Stimulated activated CD8-positive, alpha-beta memory T cell treated with anti-CD3 and anti-CD28 coated beads, Interleukin-7, amount 100 ng/mL, for 1 hour (primary cell): ENCODE measurements at places on chromosomes 11 and 22.

- no peak for DNase-seq
These were observed 34.2 kb downstream of the SHISA8 start for GRCh38 chr22:41880653-41881052.

GRCh38 chr11:14058061-14058460, 95.5 kb downstream of the SPON1 start:
- no peak for DNase-seq

GRCh38 chr11:19524171-19524671, 188.4 kb upstream of the NAV2 start:
- DNase-seq = no peak

GRCh38 chr11:109971184-109971523, 122.0 kb upstream of the ZC3H12C start:
- DNase-seq = no peak

- no peak for DNase-seq
These were observed 542.5 kb downstream of the INSC start for GRCh38 chr11:15657264-15657663.

DNA sequence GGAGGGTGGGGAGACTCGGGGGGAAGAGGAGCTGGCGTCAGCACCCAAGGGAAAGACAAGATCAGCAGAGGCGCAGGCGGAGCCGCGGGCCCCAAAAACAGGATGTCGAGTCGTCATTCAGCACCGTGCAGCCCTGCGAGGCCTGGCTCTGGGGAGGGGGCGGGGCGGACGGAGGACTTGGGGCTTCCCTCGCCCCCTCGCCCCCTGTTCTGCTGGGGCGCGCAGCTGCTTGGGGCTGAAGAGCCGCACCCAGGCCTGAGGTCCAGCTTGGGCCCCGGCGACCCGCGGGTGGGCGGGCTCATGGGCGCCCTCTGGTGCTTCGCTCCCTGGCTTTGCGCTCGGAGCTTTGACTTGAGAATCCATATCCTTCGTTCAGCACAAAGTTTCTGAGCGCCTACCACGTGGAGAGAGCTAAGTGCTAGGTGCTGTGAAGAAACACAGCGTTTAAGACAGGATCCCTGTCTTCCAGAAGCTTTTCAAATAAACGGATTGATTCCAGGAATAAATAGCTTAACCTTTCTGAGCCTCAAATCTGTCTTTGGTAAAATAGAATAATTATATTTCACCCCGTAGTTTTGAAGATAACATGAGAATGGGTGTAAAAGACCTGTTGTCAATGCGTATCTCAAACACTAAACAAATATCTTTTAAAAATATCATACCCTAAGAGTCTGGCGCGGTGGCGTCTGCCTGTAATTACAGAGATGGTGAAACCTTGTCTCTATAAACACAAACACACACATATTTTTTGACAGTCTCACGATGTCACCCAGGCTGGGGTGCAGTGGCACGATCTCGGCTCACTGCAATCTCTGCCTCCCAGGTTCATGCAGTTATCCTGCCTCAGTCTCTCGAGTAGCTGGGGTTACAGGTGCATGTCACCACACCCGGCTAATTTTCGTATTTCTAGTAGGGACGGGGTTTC, 929 bp upstream of the RHOG start:
- DNase-seq = peak; percentile 75

DNA sequence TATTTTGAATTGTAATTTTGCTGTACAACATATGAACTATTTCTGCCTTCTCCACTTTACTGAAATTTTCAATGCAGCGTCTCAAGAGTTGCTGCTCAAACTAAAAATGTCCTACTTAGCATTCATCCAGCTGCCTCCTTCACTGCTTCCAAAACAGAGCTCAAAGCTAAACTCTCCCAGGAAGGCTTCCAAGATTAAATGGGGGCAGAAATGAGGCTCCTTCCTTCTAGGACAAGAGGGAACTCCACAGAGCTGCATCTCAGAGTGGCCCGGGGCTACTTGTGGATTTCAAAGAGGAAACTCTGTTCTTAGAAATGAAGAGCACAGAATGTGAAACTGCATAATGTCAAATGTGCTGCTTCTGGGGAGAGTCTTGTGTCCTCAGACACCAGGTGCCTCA, 295.9 kb upstream of the NCAM1 start:
- DNase-seq = no peak

DNA sequence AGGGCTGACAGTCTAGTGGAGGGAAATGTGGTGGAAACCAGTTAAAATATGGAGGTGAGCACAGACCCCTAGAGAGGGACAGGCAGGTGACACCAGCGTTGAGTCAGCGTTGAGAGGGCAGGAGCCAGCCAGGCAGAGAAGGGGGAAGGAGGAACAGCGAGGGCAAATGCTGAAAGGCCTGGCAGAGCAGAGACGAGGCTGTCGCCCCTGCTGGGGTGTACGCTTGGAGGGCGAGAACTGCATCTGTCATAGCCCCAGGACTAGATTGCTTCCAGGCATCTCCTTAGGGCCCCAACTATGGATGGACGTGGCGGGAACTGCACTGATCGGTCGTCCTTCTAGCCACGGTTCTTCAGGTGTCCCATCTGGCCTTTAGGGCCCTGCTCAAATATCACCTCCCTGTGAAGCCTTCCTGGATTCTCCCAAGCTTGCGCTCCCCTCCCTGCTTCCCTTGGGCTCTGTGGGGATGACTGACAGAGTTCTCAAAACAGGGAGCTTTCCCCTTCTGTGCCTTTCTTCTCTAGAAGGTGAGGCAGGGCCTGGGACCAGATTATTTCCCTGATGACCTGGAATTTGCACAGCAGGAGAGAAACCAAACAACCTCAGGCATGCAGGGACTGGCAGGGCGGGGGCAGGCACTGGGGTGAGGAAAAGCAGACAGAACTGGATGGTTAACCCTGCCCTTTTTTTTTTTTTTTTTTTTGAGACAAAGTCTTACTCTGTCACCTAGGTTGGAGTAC, 11.1 kb downstream of the SYNGR1 start:
- no peak for DNase-seq

DNA sequence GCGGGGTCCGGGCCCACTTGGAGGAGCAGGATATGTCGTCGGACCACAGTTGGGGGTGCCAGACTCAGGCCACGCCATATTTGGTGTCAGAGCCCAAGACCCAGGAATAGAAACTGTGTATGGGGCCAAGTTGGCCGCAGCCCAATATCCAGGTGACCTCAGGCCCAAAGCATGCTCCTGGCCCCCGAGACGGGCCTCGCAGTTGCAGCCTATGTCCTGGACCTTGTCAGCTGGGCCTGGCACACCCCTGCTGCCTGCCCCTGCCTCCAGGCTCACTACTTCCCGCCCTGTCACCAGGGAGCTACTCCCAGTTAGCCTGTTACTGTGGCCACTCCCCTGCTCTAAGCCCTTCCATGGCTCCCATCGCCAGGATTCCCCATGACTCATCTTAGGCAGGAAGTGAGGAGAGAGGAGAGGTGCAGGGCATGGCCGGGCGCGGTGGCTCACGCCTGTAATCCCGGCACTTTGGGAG, 23.1 kb downstream of the A4GALT start:
- no peak for DNase-seq

DNA sequence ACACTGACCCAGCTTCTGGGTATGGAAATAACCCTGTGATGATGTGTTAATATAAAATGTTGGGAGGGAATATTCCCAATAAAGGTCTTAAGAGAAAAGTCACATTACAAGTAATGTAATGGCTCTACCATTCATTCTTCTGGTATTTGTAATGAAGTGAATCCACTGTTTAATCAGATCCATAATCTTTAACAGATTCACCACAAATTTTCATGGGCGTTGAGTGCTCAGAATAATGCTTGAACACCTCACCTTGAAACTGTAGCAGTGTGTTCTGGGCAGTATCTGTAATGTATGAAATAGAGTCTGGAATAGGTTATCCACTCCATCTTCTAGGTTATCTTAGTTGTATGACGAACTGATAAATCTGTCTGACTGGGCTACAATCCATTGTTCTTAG, 26.6 kb upstream of the CRTAM start:
- no peak for DNase-seq

DNA sequence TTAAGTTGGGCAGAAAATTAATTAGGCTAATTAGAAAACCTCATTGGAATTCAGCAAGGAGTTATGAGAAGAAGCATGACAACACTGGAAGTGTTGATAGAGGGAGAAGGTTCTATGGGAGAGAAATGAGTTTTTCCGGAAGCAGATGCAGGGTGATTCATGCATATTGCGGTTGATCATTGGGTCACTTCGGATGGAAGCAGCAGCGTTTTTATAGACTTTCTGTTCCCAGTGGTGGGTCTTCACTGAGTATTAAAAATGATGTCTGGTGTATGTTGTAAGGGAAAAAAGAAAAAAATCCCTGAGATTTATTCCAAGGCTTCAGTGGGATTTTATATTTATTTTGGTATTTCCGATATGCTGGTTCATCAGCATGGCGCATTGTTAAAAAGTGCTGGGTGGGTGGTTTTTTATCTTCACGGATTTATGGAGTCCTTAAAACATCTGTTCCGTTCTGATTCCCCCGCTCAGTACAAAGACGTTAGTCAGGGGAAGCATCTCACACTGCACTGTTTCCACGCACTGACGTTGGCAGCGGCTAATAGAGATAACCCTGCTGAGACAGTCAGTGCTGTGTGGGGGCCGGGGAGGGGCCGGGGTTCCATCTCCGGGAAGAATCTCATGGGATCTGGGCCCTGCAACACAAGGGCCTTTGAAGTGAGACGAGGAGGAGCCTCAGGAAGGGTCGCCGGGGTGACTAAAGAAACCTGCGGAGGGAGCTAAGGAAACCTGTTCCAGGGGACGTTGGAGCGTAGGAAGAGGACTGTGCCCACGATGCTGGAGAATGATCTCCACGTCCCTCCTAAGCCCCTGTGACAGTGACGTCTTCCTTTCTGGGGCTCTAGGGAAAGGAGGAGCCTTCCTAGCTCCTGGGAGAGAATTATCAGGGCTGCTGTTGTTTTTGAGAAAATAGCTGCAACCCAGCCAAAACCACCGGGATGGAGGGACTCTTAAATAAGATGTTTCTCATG, 390.0 kb downstream of the NTM start:
- DNase-seq = no peak

- DNase-seq = no peak
These were observed 103.5 kb downstream of the WNT11 start for GRCh38 chr11:76102802-76103201.

DNA sequence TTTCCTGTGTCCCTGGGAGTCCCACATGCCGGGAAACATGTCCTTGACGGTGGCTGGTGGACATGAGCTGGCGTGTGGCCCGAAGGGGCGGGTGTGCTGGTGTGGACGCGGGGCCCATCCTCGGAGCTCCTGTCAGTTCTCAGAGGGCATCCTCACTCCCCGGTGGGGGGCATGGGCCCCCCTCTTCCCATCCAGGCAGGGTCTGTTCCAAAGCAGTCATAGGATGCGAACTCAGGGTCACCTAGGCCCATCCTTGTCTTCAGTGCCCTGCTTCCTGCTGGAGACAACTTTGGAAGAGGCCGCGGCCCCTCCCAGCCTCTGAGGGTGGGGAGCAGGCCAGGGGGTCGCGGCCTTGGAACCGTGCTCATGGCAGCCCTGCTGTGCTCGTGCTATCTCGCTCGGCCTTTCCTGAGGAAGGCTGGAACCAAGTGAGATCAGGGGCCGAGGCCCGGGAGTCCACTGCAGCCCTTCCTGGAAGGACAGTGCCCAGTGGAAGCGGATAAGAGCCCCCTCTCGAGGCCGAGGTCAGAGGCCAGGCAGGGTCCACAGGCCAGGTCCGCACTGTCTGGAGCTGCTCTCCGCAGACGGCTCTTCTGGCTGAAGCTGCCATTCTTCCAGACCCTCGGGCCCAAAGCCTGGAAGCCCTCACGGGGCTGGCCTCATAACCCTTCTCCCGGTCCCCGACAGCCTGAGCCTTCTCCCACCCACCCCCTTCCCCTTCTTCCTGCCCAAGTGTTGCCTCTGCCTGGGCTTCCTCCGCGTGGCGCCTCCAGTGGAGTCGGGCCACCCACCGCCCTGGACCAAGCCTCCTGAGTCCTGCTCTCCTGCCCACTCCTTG, 8.7 kb downstream of the GRK2 start:
- no peak for DNase-seq

GRCh38 chr11:118834427-118835028, 43.6 kb upstream of the DDX6 start:
- DNase-seq = no peak

GRCh38 chr22:44158816-44159215, 21.9 kb upstream of the PARVG start:
- DNase-seq = no peak

- DNase-seq = no peak
These were observed 8.9 kb downstream of the GDPD5 start for GRCh38 chr11:75516886-75517285.

- no peak for DNase-seq
These were observed 488.6 kb downstream of the ETS1 start for GRCh38 chr11:128098781-128099180.

DNA sequence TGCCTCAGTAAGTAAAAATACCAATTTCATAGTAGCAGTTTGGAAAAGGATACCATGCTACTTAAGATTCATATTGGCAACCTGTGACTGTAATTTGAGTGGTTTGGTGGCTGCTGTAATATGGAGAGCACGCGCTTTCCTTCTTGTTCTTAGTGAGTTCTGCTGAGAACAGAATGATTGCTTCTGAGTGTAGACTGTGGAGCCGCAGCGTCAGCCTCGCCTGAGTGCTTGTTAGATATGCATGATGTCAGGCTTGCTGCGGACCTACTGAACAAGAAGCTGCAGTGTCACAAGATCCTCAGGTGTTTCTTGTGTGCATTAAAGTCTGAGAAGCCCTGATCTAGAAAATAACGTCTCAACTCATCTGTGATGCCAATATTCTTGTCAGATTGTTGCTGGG, 143.2 kb downstream of the ARHGAP42 start:
- DNase-seq = no peak

GRCh38 chr11:66768088-66768521, 39.1 kb upstream of the SPTBN2 start:
- DNase-seq = no peak

DNA sequence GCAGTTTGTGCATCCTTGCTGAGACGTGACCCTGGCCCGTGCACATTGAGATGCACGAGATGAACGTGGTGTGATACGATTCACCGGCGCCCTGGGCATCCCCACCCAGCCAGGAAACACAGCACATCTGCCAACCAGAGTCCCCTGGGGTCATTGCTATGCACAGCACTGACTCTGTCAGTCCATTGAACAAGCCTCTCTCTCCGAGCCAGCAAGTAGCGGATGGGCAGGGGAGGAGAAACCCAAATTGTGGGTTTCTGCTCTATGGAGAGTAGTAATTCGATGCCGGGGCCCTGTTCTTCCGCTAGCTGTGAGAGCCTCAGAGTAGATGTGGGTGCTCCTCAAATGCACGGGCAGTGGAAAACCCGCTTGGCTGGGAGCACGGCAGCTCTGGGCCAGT, 85.1 kb downstream of the ARHGAP8 start:
- DNase-seq = no peak

- DNase-seq = no peak
These were observed 143.3 kb downstream of the FBXO7 start for GRCh38 chr22:32617903-32618302.

- no peak for DNase-seq
These were observed 47.6 kb upstream of the MYO18B start for GRCh38 chr22:25694196-25694907.

DNA sequence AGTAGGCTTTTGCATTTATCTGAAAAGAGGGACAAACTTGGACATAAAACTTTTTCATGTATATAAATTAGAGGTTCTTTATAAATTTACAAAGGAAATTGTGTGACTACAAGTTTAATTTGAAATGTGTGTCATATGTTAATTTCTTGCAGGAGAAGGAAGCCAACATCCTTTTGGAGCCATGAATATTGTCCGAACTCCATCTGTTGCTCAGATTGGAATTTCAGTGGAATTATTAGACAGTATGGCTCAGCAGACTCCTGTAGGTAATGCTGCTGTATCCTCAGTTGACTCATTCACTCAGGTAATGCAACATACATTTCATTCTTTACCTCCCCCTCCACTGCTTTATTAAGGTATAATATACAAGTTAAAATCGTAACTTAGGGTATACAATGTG, 35.2 kb downstream of the HIKESHI start:
- DNase-seq = no peak

- DNase-seq = no peak
These were observed 761.2 kb downstream of the NELL1 start for GRCh38 chr11:21430537-21430936.
